ENCODE measurements at places on chromosomes 2 and 18.

GRCh38 chr2:30705056-30705455, 102.2 kb downstream of the CAPN13 start:
- DNase-seq, result no peak

DNA sequence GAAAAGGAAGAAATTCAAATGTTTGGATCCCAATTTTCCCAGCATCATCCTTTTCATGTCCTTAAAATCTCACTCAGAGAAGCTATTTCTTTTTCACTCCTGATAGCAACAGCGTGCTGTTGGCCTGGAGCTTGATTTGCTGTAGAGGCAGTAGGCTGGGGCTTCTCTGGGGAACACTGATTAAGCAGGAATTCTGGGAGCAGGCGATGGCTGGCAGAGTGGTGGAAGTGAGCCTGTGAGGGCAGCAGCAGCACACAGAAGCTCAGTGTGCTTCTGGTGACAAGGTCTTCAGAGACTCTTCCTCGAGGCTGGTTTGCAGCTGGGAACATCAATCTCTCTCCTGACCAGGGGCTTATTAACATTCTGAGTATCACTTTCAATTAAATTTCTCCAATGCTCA, 284.6 kb downstream of the DPP10 start:
- no peak for DNase-seq

DNA sequence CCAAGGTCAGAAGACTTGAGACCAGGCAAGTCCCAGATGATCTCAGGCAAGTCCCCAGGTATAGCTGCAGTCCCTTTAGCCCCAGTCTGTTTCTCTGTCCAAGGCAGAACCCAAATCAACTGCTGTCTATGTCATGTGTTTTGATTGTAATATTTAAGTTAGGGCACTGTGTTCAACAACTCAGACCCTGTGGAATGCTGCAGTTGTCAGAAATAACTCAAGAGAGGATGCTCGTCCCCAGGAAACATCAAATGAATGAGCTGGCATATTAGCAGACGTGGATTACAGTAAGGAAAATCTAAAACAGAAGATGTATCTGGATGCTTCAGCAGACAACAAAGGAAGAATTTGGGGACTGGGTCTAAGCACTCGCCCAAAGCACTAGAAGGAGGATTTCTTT, 70.1 kb downstream of the BCL11A start:
- DNase-seq, result no peak

DNA sequence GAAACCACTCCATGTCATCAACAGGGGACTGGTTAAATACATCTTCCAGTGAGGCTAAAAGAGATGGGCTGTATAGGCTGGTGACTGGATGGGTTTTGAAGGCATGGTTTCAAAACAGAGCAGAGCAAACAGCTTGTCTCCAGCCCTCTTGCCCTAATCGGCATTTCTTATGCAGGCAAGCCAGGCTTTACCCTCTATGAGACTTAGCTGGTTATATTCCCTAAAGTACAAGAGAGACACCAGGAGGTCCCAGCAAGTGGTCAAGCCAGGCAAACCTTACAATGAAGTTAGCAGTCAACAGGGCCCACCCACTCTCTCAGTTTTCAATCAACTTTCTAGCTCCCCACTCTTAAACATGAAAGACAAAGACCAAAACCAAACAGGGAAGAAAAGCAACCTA, 19.0 kb downstream of the OSBPL1A start:
- DNase-seq, result no peak

DNA sequence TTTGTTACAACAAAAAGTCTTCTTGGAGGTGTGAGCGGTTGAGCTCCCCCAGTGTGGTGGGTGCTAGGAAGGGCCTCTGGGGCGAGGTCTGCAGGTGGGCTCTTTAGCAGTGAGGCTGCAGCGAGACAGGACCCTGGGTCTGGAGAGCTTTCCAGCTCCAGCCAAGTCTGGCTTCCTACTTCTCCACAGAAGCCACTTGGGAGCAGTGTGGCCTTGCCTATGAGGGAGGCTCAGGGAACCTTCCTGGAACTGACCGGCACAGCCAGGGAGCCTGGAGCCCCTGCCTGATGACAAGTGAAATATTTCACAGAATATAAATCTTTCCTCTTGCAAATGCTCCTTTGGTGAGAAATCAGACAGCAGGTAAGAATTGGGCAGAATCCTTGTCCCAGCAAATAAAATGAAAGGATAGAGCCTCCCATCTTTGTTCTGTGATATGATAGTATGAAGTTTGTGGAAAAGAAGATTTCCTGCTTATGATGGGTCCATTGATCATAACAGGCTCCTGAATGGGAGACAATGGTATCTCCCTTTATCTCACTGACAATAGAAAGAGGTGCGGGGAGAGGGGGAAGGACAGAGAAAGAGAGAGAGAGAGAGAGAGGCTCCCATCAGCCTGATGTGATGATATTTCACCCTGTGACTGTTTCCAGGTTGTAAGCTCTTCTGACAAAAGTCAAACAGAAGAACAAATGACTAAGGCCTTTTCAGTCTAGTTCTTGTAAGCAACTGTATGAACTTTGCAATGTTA, 289.8 kb upstream of the SPRED2 start:
- no peak for DNase-seq

- DNase-seq, result no peak
Measured at GRCh38 chr2:65608916-65609315, 176.5 kb upstream of the SPRED2 start.

DNA sequence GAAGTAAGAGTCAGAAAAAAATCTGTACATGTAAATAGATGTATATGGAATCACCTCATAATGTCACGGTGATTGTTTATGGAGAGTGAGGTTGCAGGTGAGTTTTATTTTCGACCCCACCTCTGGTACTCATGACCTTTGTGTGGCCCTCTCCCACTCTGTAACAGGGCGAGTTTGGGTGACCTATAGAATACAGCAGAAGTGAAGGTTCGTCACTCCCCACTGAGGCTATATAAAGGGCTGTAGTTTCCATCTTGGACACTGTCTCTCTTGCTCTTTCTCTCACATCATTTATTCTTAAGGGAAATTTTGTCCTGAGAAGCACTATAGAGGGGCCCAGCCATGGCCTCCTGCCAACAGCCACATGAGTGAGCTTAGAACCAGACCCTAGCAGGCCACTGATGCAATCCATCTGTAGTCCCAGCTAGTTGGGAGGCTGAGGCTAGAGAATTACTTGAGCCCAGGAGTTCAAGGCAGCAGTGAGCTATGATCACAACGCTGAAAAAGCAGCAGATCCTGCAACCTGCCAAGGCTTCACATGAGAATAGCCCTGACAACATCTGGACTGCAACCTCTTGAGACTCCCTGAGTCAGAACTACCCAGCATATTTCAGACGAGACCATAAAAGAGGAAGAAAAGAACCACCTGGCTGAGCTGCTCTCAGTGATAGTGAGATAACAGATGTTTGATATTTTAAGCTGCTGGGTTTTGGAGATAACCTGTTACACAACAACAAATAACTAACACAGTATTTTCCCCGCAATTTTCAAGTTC, 74.3 kb upstream of the SLC1A4 start:
- DNase-seq, result no peak

- peak; percentile 60 for DNase-seq
Measured at GRCh38 chr18:77899972-77900754, 650.5 kb downstream of the GALR1 start.

GRCh38 chr18:32847691-32848090, 74.9 kb upstream of the KLHL14 start:
- DNase-seq, result no peak

DNA sequence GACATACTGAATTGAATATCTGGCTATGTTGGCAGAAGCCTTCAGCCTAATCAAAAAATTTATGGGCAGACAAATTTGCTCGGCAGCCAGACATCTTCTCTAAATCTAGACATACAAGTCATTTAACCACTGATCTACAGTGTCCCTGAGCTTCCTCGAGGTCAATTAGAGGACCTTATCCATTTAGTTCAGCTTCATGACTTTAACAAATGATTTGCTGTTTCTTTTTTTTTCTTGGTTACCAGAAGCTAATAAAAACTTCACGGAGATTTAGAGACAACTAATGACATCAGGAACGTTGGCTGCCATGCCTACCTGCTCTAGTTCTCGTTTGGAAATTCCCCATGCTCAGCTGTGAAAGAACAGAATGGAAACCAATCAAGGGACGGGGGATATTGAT, 223.8 kb downstream of the BCL2 start:
- DNase-seq, result no peak

DNA sequence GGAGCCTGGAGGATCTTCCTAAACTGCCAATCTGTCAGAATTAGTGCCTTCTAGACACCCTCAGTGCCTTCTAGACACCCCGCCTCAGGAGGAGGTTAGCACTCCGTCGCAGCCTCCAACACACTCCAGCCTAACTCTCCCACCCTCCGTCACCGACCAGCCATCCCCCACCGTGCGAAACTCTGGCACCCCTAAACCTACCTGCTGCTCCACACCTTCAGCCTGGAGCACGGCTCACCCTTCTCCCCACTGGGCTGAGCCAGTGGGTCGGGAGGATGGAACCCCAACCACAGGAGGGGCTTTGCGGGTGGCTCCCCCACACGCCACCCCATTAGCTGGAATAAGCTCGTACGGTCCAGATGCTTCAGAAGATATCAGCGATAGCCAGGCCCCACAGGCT, 468.9 kb upstream of the HS6ST1 start:
- no peak for DNase-seq

- no peak for DNase-seq
Measured at GRCh38 chr2:41879235-41879916, 168.4 kb upstream of the PKDCC start.

- DNase-seq, result no peak
Measured at GRCh38 chr18:48534364-48534763, 4.5 kb upstream of the CTIF start.

DNA sequence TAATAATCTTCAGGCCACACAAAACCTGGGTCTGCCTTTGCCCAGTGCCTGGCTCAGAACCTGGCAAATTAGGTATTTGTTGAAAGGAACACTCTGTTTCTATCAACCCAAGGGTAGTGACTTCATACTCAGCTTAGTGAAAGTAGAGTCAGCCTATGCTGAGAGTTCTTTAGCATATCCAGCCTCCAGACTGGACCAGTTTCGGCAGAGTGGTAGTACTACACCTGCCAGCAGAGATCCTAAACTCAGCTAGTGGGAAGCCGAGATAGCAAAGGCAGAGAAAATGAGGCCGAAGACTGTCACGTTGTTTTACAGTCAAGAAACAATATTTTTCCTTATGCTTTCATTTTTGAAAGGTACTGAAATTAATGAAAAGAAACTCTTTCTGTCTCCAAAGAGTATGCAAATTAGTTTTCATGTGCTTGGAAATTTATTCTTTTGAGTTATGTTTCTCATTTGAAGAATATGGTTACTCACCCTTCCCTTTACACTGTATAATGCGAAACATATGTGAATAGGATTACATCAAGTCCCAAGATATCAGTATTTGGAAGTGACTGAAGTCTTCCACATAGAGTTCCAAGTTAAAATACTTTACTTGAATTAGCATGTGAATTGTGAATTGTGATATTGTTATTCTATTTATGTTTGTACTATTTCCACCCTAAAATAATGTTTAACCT, 52.2 kb upstream of the UGP2 start:
- no peak for DNase-seq

DNA sequence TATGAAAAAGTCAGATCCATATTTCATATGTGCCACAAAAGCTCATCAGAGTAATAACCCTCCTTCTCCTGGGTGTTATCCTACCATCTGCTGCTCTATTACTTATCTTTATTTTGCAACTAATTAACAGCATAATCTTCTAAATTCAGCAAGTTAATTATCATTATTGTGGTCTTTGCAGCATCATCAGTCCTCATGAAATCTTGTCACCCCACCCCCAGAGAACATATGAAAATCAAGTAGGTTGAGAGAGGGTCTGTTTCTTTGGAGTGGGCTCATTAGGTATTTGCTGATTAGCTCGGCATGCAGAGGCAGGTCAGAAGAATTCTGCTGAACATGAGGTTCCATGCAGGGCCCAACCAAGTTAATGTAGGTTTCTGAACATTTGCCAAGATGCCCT, 64.8 kb downstream of the ATF2 start:
- DNase-seq, result no peak

- DNase-seq, result no peak
Measured at GRCh38 chr2:221649051-221649775, 77.1 kb upstream of the EPHA4 start.

DNA sequence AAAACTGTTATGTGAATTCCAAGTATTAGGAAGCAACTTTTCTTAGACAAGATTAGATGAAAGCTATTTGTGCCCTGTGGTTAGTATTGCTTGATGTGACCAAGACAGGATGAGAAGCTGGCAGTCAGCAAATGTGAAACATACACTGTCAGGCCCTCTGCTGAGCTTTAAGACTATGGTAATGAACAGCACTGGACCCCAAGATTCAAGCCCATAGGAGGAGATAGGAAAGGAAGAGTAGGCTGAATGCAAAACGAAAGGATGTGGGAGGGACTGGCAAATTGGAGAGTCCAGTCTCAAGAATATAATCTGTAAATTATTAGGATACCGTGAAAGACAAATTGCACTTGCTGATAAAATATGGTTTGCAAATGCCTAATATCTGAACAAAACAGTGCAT, 16.4 kb downstream of the BZW1 start:
- DNase-seq, result no peak

DNA sequence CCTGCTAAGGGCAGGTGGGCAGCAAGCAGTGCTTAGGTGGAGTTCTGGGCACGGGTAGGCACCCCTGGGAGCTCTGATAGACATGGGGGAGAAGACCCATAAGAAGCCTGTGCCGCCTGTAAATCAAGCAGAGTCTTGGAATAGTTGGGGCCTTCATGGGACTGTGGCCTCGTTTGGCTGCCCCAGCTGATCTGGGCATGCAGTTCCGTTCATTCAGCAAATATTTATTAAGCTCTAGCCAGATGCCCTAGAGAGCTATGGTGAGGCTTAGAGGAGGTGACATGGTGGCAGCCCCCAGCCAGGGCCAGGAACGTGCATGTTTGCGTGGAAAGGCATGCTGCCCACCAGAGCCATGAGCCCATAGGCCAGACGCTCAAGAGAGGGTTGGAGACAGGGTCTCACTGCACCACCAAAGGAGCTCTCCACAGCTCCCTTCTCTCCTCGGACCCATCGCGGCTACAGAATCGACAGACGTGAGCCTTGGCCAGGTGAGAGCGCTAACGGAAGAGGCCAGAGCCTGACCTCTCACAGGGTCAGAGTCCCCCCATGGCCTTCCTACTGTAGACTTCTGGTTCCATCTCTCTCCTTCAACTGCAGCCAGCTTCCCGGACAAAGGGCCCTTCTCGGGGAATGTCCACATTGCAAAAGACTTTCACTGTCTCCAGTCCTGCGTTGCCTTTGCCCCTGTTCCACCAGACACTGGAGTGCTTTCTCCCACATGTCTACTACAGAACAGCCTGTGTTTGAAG, 135.7 kb downstream of the INHBB start:
- DNase-seq, result no peak

DNA sequence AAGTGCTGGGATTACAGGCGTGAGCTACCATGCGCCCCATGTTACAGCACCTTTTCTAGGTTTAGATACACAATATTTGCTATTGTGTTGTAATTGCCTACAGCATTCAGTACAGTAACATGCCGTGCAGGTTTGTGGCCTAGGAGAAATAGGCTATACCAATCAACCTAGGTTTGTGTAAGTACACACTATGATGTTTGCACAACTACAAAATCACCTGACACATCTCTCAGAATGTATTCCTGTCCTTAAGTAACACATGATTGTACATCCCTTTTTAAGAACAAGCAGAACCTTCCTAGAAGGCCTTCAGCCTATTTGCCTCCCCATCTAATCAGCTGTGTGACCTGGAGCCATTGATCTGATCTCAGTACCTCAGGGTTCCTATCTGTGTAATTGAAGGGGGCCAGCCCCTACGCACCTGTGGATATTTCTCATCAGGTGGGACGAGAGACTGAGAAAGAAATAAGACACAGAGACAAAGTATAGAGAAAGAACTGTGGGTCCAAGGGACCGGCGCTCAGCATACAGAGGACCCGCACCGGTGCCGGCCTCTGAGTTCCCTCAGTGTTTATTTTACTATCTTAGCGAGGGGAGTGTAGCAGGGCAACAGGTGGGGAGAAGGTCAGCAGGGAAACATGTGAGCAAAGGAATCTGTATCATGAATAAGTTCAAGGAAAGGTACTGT, 18.7 kb upstream of the TMBIM1 start:
- no peak for DNase-seq
